Peyer's patch (tissue), 4 donors: ENCODE measurements at places on chromosomes 2 and 18.

- no peak for DNase-seq
These were observed 61.3 kb upstream of the TXNDC2 start for GRCh38 chr18:9824474-9824832.

DNA sequence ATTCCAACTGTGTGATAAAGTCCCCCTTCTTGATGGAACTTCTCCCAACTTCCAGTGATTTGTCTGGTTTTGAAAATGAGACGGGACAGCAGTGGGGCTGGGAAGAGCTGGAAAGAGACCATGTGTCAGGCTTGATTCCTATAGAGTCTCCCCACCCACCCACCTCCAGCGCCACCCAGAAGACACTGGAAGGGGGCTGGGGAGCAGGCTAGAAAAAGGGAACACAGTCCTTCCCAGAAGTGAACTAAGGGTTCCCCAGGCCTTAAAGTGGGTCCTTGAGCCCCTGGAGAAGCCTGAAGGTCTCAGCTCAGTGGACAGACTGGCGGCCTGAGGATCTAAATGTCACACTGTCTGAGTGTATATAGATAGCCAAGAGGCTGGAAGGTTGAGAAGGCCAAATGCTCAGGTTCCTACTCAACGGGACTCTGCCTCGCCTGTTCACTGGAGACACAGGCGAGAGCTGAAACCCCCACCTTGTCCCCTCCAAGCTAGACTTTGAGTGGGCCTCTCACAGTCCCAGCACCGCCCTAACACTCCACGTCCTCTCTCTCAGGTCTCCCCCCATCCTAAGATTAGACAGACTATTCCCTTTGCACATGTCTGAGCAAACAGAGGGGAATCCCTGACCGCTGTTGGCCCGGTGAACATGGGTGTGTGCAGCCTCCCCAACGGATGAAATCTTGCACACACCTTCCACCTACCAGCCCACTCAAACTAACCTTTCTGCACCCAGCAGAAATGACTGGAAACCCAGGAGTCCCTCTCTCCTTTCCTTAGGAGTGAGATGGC, 1.6 kb downstream of the PKDCC start:
- DNase-seq, result peak; percentile 55

GRCh38 chr18:52615943-52616342, 275.9 kb downstream of the DCC start:
- no peak for DNase-seq

- no peak for DNase-seq
These were observed 35.8 kb downstream of the FMNL2 start for GRCh38 chr2:152370783-152371182.
